Cerebellar nuclear complex (tissue), 1 donor: ENCODE measurements at places on chromosomes 12 and 14.

- no peak for DNase-seq
Measured at GRCh38 chr14:95431199-95432143, 85.0 kb downstream of the SYNE3 start.

- DNase-seq, result no peak
Measured at GRCh38 chr14:64095620-64096019, 198.6 kb downstream of the ESR2 start.

DNA sequence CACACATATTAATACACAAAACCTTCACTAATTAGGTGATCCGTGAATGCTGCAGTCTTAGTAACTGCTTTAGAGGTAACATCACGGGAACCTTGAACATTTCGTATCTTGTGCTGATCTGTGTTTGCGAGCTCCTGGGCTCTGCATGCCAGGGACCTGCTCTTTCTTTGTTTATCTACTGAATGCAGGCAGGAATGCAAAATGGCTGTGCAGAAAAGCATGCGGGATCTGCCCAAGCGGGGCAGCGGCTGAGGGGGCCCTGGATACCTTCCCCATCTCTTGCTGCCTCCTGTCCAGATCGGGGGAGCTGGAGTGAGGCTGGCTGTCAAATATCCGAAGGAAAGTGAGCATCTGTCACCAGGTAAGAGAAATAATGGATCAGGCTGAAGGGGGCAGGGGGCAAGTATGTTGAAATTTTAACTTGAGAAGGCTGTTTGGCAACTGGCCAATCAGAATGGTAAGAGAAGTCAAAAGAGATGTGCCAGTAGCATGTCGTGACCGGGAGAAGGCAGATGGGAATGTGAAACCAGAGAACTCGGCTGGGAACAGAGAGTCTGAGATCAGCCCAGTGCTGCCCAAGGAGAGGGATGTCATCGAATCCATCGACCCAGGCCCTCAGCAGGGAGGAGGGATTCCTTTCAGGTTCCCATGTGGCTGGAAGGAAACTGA lies 191.4 kb downstream of the TTC7B start:
- DNase-seq, result no peak

- no peak for DNase-seq
Measured at GRCh38 chr12:122729583-122730214, 945 bp downstream of the HCAR1 start.

- DNase-seq, result no peak
Measured at GRCh38 chr12:52043386-52044212, 7.6 kb upstream of the NR4A1 start.

DNA sequence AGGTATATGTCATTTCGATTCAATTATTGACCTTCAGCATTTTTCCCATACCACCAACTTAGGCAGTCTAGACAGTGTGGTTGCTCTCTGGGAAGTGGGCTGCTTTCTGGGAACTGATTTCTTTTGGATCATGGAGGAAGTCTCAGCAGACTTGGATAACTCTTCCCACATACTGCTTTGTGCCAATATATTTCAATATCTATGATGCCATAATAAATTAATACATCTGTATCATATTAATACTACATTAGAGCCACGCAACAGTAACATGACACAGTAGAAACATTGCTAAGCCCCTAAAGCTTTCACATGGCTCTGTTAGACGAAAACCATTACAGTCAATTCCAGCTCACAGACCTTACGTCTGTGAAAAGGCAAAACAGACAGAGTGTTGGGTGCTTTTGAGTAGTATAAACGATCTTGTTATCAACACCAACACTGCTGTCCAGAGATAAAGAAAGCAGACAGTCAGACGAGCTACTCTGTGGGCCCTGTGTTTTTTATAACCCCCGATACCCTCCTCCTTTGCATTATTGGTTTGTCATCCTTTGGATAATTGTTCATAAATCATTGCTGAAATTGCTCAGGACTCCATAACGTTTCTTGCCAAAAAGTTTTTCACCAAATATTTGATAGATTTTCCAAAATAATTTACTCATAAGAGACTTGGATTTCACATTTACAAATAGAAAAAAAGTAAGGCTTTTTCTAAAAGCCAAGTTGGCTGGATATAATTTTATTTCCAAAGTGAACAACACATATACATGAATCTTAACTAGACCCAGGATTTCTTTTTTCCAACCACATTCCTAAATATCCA lies 439.7 kb downstream of the ADAMTS20 start:
- no peak for DNase-seq

DNA sequence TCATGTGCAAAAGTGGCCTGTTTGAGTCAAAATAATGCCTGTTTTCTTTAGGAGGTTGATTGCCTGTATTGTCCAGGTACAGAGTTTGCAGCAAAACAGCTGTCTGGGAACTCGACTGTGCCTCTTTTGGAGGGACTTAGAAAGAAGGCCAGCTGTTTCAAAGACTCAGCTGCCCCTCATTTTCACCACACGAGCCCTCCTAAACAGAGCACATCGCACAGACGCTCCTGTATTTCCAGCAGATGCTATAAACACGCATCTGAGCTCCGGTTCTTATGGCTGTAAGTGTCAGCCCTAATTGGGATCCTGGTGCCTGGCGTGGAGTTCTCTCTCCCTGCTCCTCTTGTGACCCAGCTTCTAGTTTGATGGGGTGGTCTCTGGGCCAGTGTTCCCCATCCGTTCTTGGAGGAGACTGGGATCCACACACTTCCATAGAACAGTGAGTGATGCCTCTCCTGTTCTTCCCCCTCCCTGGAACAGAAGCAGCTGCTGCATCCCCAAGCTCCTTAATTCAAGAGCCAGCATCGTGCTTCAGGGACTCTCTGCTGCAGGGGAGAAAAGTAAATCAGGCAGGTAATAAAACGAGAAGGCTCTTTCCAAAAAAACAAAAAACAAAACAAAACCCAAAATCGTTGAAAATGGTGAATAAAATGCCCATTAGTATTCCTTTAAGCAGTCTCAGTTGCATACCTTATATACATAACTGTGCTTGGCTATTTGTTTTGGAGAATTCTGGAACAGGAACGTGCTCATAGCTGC lies 269.0 kb downstream of the SLC15A4 start:
- no peak for DNase-seq

DNA sequence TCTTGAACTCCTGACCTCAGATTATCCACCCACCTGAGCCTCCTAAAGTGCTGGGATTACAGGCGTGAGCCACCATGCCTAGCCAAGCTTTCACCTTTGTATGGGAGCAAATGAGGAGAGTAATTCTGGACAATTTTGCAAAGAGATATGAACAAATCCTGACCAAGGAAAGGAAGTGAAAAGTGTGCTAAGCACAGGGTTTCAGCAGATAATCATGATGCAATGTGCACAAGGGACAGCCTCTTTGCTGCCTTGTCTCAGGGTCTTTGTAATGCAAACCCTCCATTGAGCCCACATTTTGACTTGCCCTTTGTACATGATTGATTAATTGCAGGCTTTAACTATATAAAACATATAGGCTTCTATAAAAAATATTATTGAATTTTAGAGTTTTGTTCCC lies 9.2 kb upstream of the PYGL start:
- no peak for DNase-seq

DNA sequence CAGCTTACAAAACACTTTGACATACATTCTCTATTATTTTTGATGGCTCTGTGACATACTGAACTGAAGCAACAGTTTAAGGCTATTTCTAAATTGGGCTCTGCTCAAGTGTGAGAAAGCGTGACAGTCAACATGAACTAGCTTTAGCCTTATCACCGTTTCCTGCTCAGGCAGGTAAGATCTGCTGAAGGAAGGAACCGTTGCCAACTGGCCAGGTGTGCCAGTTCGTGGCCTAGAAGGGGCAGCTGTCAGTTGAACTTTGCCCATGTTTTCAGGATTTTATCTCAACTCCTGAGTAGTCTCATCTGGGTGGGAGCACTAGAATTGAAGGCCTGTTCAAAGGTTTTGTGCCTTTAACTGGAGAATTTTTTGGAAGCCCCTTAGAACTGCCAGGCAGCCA lies 79.5 kb downstream of the ETV6 start:
- no peak for DNase-seq

GRCh38 chr12:98738539-98738938 lies 93.4 kb downstream of the APAF1 start:
- no peak for DNase-seq

DNA sequence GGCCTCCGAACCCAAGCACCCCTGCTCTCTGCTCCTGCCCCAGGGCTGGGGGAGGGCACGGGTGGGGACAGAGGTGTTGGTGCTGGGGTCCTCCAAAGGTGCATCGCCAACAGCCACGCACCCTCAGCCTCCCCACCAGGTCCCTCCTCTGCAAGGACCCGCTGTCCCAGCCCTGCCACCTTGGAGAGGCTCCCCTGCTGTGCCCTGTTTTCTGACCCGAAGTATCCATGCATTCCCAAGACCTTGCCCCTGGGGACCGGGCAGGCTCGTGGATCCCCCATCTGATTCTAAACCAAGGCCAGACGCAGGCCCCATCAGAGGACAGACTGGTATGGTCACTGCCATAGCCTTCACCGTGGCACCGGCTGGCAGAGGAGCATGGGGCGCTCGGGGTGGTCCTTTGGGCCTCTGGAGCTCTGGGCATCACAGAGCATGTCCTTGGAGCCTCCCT lies 22.7 kb upstream of the BEGAIN start:
- DNase-seq, result no peak

- no peak for DNase-seq
Measured at GRCh38 chr12:77049767-77050353, 15.5 kb downstream of the E2F7 start.

DNA sequence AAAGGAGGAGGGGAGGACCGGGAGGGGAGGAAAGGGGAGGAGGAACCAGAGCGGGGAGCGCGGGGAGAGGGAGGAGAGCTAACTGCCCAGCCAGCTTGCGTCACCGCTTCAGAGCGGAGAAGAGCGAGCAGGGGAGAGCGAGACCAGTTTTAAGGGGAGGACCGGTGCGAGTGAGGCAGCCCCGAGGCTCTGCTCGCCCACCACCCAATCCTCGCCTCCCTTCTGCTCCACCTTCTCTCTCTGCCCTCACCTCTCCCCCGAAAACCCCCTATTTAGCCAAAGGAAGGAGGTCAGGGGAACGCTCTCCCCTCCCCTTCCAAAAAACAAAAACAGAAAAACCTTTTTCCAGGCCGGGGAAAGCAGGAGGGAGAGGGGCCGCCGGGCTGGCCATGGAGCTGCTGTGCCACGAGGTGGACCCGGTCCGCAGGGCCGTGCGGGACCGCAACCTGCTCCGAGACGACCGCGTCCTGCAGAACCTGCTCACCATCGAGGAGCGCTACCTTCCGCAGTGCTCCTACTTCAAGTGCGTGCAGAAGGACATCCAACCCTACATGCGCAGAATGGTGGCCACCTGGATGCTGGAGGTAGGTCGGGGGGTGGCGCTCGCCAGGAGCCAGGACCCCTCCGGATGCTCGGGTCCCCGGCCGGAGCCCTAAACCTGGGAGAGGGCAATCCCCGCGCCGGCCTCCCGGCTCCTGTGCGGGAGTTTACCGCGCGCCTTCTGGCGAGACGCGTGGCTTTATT lies at the start of gene CCND2:
Gene CCND2 (plus strand): TSS at position 111 of the 744 bp plus-strand sequence. CDS start 279 bp downstream, at position 390.
- DNase-seq, result no peak

GRCh38 chr12:15268927-15269552 lies 47.8 kb upstream of the RERG start:
- no peak for DNase-seq

GRCh38 chr14:55073856-55074255 lies 22.4 kb downstream of the MAPK1IP1L start:
- no peak for DNase-seq

- no peak for DNase-seq
Measured at GRCh38 chr12:31728289-31728916, 418 bp downstream of the AMN1 start.

DNA sequence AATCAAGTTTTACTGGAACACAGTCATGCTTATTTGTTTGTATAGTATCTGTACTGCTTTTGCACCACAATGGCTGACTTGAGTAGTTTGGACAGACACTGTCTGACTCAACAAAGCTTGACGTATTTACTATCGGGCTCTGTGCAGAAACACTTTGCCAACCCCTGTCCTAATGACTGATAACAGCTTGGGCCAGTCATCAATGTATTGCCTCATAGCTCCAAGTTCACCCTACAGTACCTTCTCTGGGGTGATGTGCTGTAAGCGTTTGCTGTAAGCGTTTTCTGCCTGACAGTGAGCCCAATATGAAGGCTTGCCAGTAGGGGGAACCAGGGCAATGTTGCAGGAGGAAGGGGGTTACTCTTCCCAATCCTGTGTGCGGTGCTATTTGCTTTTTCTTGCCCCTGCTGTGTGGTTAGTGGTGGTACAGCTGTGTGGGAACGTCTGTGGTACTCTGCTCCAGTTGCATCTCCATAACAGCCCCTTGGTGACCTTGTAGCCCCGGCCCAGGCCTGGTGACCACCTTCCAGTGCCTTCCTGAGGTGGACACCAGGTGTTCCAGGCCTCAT lies 5.4 kb upstream of the CCDC177 start:
- no peak for DNase-seq

GRCh38 chr14:54177641-54178621 lies 218.9 kb upstream of the CDKN3 start:
- DNase-seq, result no peak

- no peak for DNase-seq
Measured at GRCh38 chr14:34247605-34248004, 214.4 kb downstream of the SPTSSA start.

GRCh38 chr12:120994589-120995337 lies 16.4 kb downstream of the HNF1A start:
- DNase-seq, result no peak

GRCh38 chr12:2642896-2643425 lies 151.8 kb upstream of the FKBP4 start:
- no peak for DNase-seq

DNA sequence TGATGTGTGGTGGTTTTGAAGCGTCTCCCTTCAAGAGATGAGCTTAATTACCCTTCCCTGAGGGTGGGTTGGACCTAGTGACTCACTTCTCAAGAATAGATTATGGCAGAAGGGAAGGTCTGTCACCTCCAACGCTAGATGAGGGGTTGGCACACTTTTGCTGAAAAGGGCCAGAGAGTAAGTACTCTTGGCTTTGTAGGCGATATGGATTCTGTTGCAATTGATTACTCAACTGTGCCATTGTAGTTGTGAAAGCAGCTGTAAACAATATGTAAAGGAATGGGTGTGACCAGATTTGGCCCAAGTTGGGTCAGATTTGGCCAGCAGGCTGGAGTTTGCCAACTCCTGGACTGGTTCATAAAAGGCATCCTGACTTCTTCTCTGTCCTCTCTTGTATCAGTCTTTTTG lies 53.3 kb downstream of the SMIM41 start:
- DNase-seq, result no peak

- DNase-seq, result no peak
Measured at GRCh38 chr12:122876731-122877130, 19.2 kb downstream of the VPS37B start.

DNA sequence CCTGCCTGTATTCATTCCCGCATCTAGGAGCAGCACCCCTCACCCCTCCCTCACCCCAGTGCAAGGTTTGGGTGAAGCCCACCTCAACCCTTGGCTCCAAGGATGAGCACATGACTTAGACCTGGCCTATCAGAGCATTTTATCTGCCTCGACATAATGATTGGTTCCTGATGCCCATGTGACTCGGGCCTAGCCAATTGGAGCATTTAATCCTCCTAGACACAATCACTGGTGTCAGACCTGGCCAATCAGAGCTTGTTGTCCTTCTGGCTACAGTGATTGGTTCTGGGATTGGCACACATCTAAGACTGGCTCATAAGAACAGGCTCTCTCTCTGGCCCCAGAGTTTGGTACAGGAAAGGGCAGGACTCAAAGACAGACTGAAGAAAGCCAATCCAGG lies 73.1 kb upstream of the MYL2 start:
- DNase-seq, result no peak

- no peak for DNase-seq
Measured at GRCh38 chr14:100898465-100898864, 5.1 kb downstream of the RTL1 start.
